ENCODE measurements at places on chromosomes 7 and 10.

- no peak for DNase-seq
Measured at GRCh38 chr7:147818317-147818716, 772.2 kb upstream of the C7orf33 start.

DNA sequence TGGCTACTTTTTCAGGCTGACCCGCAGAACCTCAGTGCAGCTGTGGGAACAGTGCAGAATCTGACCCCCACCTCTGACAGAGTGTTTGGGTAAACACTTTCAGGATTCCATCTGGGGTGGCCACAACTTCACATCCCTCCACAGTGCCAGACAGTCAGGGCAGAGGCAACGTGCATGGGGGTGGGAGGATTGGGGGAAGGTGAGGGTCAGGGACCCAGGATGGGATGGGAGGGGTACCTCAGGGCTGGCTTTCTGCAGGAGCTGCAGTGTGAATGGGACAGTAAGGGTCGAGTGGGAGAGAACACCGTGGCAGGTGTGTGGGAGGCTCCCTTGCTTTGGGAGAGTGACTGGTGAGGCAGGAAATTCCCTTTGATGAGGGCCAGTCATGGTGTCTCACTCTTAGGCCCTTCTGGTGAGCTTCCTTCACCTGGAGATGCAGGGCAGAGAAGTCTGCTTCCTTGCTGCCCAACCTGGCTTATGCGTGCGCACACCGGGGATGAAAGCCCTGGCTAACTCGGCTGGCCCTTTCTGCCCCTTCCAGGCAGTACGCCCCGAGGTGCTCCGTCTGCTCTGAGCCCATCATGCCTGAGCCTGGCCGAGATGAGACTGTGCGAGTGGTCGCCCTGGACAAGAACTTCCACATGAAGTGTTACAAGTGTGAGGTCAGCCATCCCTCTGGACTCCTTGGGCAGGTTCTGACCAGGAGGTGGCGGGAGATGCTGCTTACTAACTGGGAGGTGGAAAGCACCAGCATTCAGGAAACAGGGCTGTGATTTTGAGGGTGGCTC lies 8.4 kb downstream of the ZYX start:
- no peak for DNase-seq

GRCh38 chr7:114930829-114931655 lies 9.1 kb downstream of the MDFIC start:
- DNase-seq, result peak; percentile 12

DNA sequence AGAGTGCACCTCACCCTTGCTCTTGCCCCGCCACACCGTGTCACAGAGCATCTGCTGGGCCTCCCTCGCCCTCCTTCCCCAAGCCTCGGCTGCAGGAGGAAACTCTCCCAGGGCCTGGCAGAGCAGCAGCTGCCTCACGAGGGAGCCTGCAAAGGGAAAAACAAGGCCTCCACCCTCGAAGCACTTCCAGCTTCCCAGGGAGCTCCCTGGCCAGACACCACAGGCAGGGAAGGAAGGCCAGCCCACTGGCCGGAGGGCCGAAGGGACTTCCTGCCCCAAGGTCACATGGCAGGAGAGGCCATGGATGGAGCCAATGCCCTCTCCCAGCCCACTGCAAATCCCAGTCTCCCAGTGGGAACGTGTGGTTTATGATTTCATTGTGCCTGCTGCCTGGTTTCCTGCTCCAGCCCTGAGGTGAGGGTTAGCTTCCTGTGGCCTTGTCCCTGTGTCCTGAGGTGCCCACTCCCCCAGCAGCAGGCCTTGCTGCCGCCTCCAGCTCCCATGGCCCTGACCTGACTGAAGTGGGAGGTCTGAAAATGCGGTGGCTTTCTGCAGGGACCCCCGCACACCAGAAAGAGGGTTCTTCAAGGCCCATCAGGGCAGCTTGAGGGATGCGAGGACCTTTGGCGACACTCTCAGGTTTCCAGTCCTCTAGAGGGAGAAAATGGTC lies 100.5 kb upstream of the PPIF start:
- no peak for DNase-seq

DNA sequence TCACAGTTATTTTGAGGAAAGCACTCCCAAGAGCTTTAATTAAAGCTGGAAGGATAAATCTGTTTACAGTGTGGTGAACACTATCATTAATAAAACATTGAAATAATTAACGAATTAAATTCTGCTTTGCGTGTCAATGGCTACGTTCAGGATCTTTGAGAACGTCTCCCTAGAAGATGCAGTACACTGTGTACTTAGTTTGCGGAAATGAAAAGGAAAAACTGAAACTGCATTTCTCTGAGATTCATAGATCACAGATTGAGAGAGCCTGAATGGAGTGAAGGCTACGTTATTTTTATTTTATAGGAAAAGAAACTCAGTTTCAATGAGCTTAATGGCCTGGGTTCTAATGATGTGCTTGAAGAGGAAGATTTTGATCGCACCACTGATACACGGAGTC lies 85.3 kb downstream of the NRP1 start:
- DNase-seq, result no peak

- DNase-seq, result no peak
Measured at GRCh38 chr10:24664991-24665390, 58.7 kb downstream of the ARHGAP21 start.
